NCI-H1092 (cell line): ENCODE measurements at places on chromosomes 2 and 18.

DNA sequence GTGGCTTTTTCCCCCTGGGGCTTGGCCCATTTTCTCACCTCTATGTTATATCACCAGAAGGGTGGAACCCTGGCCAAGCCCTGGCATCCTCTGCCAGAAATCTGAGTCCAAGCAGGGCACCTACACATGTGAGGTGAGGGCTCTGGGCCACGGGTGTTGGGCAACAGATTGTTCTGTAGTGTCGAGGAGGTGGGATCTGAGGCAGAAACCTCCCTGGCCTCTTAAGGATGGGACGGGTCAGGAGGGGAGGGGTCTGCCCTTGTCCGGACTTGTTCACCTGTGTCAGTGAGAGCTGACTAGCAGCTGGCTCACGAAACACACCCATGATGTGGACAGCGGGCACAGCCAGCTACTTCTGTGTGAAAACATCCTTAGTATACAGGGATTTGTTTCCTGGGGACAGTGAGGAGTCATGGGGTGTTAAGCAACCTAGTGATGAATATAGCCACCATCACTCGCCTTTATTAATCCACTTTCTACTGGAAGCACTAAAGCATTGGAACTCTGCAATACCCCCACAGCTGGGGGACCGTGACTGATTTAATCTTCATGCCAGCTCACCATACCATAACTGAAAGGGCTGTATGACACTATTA, 35.6 kb downstream of the EPAS1 start:
- DNase-seq, result no peak

- DNase-seq, result no peak
These were observed 111.4 kb upstream of the SMAD7 start for GRCh38 chr18:49061991-49062831.

GRCh38 chr2:97745474-97746174, 32.2 kb downstream of the ZAP70 start:
- DNase-seq, result no peak

DNA sequence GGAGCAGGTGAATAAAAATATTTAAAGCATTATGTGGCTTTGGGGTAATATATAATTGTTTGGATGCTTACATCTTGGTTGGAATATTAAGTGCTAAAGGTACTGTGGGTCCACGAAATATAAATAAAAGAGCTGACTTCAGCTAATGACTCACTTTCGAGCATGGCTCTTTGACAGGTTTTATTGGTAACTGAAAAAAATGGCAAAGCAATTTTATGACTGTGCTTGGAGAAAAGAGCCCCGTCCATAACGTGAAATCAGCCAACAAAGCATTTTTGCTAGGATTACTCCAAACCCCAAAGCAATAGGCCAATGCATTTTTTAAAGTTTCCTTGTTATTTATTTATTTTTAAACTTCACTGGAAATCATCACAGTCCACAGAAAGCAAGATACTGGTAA, 397.2 kb upstream of the CDH19 start:
- no peak for DNase-seq

DNA sequence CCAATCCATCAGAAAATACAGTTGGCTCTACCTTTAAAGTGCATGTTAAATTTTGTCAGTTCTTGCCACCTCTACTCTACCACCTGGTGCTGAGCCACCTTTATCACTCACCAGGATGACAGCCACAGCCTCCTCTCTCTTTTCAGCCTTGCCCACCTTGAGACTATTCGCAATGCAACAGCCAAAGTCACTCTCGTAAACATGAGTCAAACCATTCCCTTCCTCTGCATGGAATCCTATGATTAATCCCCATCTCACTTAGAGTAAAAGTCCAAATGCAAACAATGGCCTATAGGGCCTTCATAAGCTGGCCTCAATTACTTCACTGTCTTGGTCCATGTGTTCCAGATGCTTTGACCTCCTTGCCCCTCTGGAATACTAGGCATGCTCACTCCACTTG, 5.8 kb upstream of the OSBPL6 start:
- DNase-seq, result no peak

- no peak for DNase-seq
These were observed 74.6 kb downstream of the CLHC1 start for GRCh38 chr2:55157474-55157884.

- no peak for DNase-seq
These were observed 362.2 kb upstream of the SLC14A2 start for GRCh38 chr18:45253056-45253565.

GRCh38 chr2:24410976-24411375, 50.6 kb upstream of the ITSN2 start:
- DNase-seq, result no peak

DNA sequence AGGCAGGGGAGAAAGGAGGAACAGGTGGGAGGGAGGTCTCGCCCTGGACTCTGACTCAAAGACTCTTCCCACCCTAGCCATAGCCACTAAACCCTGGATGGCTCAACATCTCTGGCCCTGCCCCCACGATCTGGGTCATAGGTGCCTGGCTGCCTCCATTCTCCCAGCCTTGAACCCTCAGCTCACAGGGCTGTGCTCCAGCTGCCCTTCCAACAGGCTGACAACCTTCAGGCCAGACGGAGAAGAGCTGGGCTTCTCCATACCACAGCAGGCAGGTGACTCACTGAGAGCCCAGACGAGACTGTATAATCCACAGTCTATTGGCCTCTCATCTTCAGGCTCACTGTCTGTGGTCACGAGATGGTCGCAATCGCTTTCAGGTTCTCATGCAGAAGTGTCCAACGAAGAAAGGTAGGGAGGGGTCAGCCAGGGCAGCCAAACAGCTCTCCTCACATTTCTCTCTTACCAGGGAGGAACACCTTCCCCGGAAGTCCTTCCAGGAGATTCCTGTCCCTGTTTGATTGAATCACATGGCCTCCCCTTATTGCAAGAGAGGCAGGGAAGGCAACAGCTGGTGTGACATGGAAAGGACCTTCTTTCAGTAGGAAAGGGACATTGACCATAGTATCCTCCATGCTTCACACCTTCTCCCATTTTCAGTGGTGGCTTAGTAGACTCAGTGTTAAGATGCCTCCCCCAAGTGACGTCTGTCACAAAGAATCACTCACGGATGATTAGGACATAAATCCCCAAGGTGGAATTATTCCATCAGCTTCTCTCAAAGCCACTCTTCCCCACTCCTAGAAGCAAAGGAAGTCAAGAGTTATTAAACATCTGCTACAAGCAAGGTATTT, 100.1 kb downstream of the MRO start:
- DNase-seq, result no peak

DNA sequence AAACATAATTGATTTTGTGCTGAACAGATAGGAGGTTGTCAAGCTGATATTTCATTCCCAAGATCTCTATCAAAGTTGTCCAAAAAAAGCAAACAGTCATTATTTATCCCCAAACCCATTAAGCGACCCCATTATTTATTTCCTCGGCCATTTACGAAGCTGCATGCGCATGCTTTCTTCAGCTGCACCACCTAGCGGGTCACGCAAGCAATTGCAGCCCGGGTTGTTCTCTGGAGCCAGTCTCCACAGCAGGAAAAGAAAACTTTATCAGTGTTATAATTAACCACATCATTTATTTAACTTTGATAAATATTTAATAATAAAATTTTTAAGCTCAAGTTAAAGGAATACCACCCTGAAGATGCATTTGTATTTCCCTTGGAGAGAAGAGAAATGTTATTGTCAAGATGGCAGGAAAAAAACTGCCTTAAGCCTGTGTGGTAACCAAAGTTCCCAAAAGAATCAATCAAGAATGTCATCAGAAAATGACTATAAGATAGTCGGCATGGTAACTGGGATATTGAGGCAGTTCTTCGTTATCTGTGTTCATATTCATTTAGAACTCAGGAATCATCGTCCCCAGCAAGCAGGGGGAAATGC, 304.7 kb downstream of the FBXO15 start:
- peak; percentile 44 for DNase-seq

GRCh38 chr2:118539290-118539689, 308.2 kb downstream of the EN1 start:
- no peak for DNase-seq

GRCh38 chr2:127611076-127611925, 34.7 kb upstream of the GPR17 start:
- DNase-seq, result no peak

DNA sequence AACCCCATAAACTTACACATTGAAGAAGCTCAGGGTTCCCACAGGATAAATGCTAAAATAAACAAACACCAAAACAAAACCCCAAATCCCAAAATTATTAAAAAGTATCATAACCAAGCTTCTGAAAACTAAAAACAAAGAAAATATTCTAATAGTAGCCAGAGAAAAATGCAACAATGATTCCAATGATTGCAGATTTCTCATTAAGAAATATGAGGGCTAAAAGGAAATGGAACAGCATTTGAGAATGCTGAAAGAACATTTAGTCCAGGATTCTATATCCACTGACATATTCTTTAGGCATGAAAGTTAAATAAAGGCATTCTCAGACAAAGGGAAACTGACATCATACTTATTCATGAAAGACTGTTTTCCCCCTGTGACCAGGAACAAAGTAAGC, 212.4 kb downstream of the SLC4A10 start:
- DNase-seq, result no peak

DNA sequence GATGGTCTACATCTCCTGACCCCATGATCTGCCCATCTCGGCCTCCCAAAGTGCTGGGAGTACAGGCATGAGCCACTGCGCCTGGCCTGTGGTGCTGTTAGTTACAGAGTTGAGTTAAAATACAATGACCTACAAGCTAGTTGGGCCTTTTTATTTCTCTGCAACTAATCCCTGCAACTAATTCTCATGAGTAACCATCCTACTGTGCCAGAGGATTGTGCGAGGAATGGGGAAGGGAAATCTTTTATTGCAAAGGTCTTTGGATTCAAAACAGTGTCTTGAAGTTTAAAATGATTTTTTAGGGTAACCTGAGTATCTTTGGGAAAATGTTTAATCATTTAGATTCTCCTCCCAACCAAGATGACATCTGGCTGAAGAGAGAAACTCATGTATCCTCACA, 88.8 kb upstream of the RMDN2 start:
- DNase-seq, result no peak

GRCh38 chr2:98555696-98556095, 52.6 kb downstream of the COA5 start:
- DNase-seq, result no peak

- no peak for DNase-seq
These were observed 46.4 kb upstream of the MRPL33 start for GRCh38 chr2:27724905-27725701.

GRCh38 chr2:228407821-228408220, 226.3 kb upstream of the SPHKAP start:
- DNase-seq, result no peak

DNA sequence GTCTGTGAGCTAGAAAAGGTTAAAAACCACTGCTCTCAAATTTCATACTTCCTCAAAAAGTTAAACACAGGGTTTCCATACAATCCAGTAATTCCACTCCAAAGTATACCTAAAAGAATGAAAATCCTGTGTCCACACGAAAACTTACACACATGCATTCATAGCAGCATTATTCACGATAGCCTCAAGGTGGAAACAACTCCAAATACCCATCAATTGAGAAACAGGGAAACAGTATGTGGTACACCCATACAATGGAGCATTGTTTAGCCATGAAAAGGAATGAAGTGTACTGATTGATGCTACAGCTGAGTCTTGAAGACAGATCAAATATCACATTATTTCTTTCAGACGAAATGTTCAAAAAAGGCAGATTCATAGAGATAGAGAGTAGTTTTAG, 36.7 kb downstream of the UXS1 start:
- no peak for DNase-seq

DNA sequence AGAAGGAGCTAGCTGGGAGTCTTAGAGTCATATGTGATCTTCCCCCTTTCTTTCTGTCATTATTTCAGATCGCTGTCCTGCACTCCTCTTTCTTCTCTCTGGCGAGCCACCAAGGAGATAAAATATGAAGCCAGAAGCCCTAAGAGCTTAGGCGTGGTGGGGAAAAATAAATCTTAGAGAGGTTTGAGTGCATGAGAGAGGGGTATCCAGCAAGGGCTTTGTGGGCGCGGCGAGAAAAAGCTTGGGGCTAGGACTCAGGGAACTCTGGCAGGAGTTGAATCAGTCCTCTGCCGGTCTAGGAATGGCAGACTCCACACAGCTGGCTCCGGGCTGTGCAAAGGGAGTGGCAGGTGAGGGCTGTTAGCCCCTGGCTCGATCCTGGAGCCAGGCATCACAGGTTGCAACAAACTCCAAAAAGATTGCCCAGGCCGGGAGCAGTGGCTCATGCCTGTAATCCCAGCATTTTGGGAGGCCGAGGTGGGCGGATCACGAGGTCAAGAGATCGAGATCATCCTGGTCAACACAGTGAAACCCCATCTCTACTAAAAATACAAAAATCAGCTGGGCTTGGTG, 20.1 kb upstream of the IGFBP5 start:
- no peak for DNase-seq

DNA sequence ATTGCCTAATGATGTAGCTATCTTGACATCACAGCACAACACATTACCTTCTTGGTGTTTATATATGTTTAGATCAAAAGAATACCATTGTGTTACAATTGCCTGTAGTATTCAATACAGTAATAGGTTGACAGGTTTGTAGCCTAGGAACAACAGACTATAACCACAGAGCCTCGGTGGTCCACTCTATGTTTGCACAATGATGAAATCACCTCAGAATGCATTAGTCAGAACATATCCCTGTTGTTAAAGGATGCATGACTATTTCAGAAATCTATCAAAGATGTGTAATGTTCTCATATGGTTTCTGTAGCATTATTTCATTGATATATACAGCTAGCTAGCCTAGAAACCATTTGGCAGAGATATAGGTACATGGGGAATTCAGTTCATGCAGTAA, 8.9 kb downstream of the METTL5 start:
- no peak for DNase-seq

- DNase-seq, result no peak
These were observed 26.0 kb upstream of the GLI2 start for GRCh38 chr2:120709608-120710041.

- DNase-seq, result no peak
These were observed 248.8 kb downstream of the NRXN1 start for GRCh38 chr2:50783111-50783510.

DNA sequence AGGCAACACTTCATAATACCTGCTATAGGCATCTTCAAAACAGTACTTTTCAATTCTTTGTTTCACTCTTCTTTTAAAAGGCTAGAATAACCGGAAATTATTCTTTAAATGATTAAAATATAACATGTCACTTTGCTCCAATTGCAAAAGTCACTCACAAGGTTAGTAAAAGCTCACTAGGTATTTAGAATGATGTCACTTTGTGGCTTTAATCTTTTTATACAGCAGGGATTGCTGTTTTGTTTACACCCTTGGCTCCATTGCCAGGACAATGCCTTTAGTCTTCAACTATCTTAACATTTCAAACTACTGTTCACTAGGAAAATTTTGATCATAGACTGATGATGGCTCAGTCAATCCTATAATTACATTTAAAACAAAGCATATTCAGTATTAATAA, 157.1 kb downstream of the BAZ2B start:
- no peak for DNase-seq

GRCh38 chr2:103986001-103986400, 867.9 kb upstream of the POU3F3 start:
- no peak for DNase-seq
